Activated naive CD8-positive, alpha-beta T cell treated with anti-CD3 and anti-CD28 coated beads, Interleukin-2, amount 10 ng/mL, durations not matched to agents 7 days and 5 days (primary cell): ENCODE measurements at places on chromosomes 5 and 9. TPM values are rescaled to one million over a fixed set of nuclear protein-coding genes. Genes with fewer than 3 reads are reported as not detected.

DNA sequence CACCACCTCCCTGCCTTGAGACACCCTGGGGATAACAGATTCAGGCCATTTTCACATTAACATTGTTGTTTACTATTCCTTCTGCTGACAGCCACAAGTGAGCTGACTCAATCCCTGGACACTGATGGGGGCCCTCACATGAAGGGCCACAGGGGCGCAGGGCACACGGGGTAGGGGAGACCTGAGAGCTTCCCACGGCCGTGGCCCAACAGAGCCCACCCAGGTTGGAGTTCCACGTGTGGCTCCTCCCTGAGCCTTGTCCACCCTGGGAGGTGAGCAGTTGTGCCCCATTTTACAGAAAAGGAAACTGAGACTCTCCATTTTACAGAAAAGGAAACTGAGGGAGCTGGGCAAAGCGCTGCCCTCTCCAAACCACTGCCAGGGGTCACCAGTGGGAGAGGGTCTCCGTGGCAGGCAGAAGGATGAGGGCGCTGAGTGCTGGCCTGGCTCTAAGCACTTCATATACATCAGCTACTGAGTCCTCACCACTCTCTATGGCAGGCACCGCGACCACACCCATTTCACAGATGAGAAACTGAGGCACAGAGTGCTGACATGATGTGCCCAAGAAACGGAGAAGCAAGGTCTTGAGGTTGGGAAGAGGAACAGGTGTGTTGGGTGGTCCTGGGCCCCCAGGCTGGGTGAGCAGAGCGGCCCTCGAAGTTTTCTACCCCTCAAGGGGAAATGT, 2.3 kb downstream of the NINJ1 start:
- H3K27ac ChIP-seq: peak overlapping the region; percentile 15
- peaks cover 34% of the 10 kb centered on the region for H3K4me1 ChIP-seq
- no peak for DNase-seq
- H3K4me3 ChIP-seq: peak overlapping the region; percentile 89
- no peaks in the 10 kb centered on the region for H3K27me3 ChIP-seq

The PCDHA7 gene
- not detected for total RNA-seq

The GPRIN1 gene
- 1.5 TPM for total RNA-seq

DNA sequence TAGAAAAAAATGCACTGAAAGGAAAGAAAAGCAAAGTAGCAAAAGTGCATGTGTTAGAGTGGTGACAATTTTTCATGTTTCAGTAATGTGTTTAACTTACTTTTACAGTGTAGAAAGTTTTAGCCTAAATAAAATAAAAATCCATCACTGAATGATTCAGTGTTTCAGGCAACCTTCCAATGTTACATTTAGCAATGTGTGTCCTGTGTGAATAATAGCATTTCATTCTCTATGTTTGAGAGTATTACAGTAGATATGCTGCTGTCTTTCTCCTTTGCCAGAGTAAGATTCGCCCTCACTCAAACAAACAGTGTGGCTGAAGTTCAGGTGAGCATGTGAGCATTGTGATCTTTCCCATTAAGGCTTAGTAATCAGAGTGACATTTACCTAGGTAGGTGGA, 171.1 kb downstream of the TARS1 start:
- H3K4me1 ChIP-seq: no peaks in the 10 kb centered on the region
- no peak overlapping the region for H3K27ac ChIP-seq
- DNase-seq: no peak
- no peaks in the 10 kb centered on the region for H3K36me3 ChIP-seq

DNA sequence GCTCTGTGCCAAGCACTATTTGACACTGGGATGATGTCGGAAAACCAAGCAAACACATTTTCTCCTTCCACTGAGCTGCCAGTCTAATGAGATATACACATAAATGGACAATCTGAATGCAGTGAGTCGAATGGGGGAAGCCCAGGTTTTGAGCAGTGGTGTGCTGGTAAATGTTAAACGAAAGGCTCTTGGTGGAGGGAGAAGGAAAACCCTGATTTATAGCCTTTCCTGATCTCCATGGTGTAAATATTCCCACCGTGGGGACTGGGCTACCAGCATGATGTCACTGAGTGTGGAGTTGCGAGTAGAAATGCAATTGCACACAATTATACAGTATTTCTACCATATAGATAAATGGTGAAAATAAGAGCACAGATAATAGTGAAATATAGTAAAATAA, 5.0 kb upstream of the GSN start:
- H3K36me3 ChIP-seq: no peaks in the 10 kb centered on the region
- no peak for DNase-seq
- H3K27me3 ChIP-seq: peaks cover 2% of the 10 kb centered on the region
- peaks cover 4% of the 10 kb centered on the region for H3K4me1 ChIP-seq

- H3K27ac ChIP-seq: no peak overlapping the region
- no peaks in the 10 kb centered on the region for H3K27me3 ChIP-seq
- H3K4me3 ChIP-seq: no peak overlapping the region
- H3K36me3 ChIP-seq: no peaks in the 10 kb centered on the region
- no peak for DNase-seq
- H3K4me1 ChIP-seq: no peaks in the 10 kb centered on the region
Measured at GRCh38 chr5:179408611-179409010, 63.4 kb upstream of the ADAMTS2 start.

DNA sequence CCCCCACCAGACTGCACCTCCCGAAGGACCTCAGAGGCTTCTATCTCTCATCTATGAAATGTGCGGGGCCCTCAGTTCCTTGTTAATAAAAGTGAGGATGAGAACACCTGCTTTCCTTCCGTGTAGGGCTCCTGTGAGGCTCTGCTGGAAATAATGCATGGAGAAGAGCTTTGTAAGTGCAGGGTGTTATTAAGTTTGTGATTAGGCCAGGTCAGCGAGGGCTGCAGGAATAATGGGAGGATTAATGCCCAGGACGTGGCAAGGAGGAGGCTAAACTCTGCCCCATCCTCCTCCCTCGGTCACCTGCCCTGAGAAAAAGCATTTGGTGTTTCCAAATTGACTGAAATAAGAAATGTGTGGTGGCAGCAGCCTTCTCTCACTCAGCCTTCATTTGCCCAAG, 83.5 kb upstream of the HSPA9 start:
- peaks cover 93% of the 10 kb centered on the region for H3K27me3 ChIP-seq
- H3K36me3 ChIP-seq: no peaks in the 10 kb centered on the region
- H3K27ac ChIP-seq: no peak overlapping the region
- no peak overlapping the region for H3K4me3 ChIP-seq
- H3K4me1 ChIP-seq: peaks cover 21% of the 10 kb centered on the region
- no peak for DNase-seq

The PCDHB6 gene
- not detected for total RNA-seq

DNA sequence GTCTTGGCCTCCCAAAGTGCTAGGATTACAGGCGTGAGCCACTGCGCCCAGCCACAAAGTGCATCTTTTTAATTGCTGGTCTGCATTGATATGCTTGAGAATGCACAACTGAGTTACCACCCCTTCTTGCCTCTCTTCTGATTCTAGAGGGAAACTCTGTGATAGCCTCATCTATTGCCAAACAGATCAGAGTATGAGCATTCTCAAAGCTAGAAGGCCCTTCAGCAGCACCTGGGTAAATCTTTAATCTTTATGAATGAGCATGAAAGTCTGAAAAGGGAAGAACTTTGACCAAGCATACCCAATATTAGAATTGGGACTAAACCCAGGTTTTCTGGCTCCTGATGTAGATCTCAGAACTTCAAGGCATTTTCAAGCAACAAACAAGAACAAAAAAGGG, 298.3 kb upstream of the TNC start:
- H3K27ac ChIP-seq: no peak overlapping the region

GRCh38 chr5:111834926-111835599, 78.1 kb upstream of the NREP start:
- peaks cover 20% of the 10 kb centered on the region for H3K27me3 ChIP-seq
- no peaks in the 10 kb centered on the region for H3K4me1 ChIP-seq
- DNase-seq: no peak

- peaks cover under 1% of the 10 kb centered on the region for H3K4me1 ChIP-seq
- DNase-seq: no peak
- no peak overlapping the region for H3K27ac ChIP-seq
- H3K36me3 ChIP-seq: peaks cover 4% of the 10 kb centered on the region
- H3K4me3 ChIP-seq: no peak overlapping the region
Measured at GRCh38 chr5:32317041-32317440, 4.3 kb upstream of the MTMR12 start.

The SLC9A3 gene
- 2.0 TPM for total RNA-seq

DNA sequence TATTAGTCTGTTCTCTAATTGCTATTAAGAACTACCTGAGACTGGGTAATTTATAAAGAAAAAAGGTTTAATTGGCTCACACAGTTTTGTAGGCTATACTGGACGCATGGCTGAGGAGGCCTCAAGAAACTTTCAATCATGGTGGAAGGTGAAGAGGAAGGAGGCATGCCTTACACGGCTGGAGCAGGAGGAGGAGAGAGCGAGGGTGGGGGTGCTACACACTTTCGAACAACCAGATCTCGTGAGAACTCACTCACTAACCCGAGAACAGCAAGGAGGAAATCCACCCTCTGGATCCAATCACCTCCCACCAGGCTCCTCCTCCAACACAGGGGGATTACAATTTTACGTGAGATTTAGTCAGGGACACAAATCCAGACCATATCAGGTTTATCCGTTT, 90.0 kb downstream of the RMI1 start:
- H3K4me3 ChIP-seq: no peak overlapping the region
- no peaks in the 10 kb centered on the region for H3K36me3 ChIP-seq
- H3K27me3 ChIP-seq: no peaks in the 10 kb centered on the region
- no peak overlapping the region for H3K27ac ChIP-seq
- no peaks in the 10 kb centered on the region for H3K4me1 ChIP-seq

GRCh38 chr9:12425878-12426864, 267.0 kb upstream of the TYRP1 start:
- no peaks in the 10 kb centered on the region for H3K36me3 ChIP-seq
- H3K4me1 ChIP-seq: no peaks in the 10 kb centered on the region
- H3K27me3 ChIP-seq: no peaks in the 10 kb centered on the region
- DNase-seq: no peak
- no peak overlapping the region for H3K27ac ChIP-seq
